Astrocyte of the spinal cord (primary cell): ENCODE measurements at places on chromosomes 16 and 17.
A peak's percentile ranks its signal among the peaks of the same experiment; 100 is the strongest.

- no peak for DNase-seq
Measured at GRCh38 chr17:75514299-75514918, 928 bp downstream of the CASKIN2 start.

DNA sequence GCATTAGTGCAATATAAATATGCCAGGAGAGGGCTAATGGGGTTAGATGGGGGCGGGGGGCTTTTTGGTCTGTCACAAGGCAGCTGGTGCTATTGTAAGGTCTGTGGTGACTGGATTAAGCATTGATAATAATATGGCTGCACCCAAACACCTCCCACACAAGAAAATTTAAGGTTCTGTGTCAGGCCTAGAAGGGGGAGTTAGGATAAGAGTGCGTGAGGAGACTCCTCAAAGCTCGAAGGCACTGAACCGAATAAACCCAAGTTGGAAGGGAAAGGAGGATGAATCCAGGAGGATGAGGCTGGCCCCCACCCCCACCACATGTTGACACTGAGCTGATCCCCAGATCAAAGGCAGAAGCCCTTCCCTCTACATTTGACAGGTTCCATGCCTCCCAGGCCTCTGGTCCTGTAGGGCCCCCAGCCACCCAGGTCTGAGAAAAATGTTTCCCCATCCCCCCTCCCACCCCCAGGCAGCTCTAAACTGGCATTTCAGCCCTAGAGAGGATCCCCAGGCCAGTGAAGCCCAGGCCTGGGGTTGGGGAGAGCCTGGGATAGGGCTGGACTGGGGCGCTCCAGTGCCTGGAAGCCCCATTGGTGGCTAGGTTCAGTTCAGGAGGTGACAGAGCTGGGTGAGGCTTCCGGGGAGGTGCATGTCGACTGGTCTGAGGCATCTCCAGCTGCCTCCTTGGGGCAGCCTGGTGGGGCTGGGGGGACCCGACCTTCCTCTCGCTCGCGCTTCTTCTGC lies 1.7 kb downstream of the HOXB1 start:
- DNase-seq: no peak

DNA sequence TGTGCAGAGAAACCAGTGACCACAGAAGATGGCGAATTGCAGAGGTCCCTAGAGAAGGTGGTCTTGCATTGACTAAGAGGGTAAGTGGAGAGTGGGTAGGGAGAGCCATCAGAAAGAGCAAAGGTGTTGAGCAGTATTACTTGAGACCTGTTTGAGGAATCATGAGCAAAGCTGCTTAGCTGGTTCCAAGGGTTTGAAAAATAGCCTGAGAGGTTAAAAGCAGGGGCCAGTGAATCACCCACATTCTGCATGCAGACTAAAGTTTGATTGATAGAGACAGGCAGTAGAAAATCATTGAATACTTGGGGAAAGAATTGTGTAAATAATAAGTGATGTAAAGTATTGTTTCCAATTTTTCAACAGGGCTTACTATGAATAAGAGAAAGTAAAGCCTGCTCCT lies 34.0 kb upstream of the KCNJ16 start:
- no peak for DNase-seq

GRCh38 chr16:2713523-2713922 lies 6.5 kb downstream of the PRSS27 start:
- no peak for DNase-seq

DNA sequence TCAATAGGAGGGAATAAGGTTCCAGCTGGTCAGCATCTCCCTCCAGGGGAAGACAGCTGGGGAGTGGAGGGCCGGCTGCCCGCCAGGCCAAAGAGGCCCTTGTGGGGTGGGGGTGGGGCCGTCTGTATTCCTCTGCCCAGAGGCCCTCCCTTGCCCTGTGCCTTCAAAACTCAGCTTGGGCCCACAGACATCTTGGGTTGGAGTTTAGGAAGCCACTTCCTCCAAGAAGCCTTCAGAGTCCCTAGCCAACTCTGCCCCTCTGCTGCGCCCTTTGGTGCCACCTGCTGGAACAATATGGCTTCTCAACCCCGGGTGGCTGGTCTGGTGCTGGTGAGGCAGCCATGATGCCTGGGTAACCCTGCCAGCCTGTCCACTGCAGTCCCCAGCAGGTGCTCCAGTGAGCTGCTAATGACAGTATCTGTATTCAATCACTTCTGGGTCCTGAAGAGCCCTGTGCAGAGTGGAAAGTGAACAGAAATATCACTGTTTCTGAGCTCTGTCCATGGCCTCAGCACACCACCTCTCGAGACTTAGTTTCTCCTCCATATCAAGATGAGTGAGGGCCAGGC lies 16.7 kb downstream of the HSD11B2 start:
- no peak for DNase-seq

- peak; percentile 24 for DNase-seq
Measured at GRCh38 chr17:47850692-47851573, at the start of gene SP6. Gene SP6, minus strand, starts transcription at chr17:47851163. Its CDS starts 2,734 bp downstream, at chr17:47848429.

GRCh38 chr16:30944352-30944751 lies 4.5 kb upstream of the ORAI3 start:
- no peak for DNase-seq

GRCh38 chr17:64964796-64965195 lies 45.5 kb upstream of the LRRC37A3 start:
- no peak for DNase-seq

GRCh38 chr17:17493986-17494466 lies 2.2 kb downstream of the RASD1 start:
- no peak for DNase-seq

GRCh38 chr17:63490858-63491400 lies 14.1 kb downstream of the ACE start:
- no peak for DNase-seq

GRCh38 chr17:27544350-27545131 lies 86.4 kb upstream of the LGALS9 start:
- peak; percentile 91 for DNase-seq

DNA sequence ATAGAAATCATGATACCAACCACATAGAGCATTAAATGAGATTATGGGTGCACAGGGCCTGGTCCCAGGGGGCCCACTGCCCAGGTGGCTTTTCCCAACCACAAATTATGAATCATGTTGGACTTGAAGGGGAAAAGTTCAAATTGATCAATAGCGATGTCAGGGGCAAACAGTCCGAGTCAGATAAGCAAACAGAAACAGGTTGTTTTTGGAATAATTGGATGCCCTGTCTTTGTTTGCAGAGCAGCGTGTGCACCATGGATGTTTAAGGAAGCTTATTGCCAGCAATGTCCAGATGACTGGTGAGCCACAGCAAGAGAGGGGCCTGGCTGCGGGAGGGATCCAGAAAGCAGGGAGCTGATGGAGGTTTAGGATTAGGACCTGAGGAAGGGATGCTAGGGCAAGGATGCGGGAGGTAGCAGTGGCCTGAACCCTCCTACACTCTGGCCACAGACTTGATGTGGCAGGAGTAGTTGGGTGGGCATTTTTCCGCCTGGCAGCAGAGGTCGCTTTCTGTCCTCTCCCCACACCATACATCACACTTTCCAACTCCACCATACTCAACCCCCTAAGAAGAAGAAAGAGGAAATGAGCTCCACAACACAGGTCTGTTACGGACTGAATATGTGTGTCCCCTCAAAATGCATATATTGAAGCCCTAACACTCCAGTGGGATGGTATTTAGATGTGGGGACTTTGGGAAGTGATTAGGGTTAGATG lies 266.4 kb upstream of the RPL38 start:
- no peak for DNase-seq

- no peak for DNase-seq
Measured at GRCh38 chr17:57940653-57941329, 14.4 kb downstream of the CUEDC1 start.

DNA sequence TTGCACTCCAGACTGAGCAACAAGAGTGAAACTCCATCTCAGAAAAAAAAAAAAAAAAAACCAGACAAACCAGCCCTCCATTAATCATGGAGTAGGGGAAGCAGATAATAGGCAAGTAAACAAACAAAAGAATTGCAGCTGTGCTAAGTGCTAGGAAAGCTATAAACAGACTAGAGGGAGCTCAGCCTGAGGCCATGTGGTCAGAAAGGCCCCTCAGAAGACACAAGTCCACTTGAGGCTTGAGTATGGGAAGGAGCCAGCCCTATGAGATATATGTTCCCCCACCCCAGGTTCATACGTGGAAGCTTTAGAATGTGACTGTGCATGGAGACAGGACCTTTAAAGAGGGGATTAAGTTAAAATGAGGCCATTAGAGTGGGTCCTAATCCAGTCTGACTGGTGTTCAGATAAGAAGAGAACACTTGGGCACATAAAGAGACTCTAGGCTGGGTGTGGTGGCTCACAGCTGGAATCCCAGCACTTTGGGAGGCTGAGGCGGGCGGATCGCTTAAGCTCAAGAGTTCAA lies 132.6 kb upstream of the NOL11 start:
- DNase-seq: no peak

GRCh38 chr16:67013233-67013822 lies 15.6 kb upstream of the CBFB start:
- no peak for DNase-seq

- peak; percentile 85 for DNase-seq
Measured at GRCh38 chr17:19384723-19385391, 2.1 kb downstream of the MFAP4 start.

DNA sequence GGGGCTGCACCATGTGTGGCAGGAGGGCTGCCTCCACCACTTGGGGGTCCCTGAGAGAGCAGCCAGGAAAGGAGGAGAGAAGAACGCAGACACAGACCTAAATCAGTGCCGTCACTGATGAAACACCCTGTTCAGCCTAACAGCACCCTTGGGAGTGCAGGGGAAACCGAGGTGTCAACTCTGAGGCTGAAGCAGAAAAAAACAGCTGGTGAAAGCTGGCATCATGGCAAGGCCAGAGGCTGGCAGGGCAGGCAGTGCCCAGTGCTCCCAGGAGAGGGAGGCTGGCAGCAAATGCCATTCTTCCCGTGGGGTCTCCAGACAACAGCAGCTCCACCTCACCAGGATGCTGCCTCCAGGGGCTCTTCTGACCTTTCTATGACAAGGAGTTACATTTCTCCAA lies 23.1 kb downstream of the SPHK1 start:
- no peak for DNase-seq

GRCh38 chr16:2335286-2335895 lies 5.1 kb downstream of the ABCA3 start:
- no peak for DNase-seq

DNA sequence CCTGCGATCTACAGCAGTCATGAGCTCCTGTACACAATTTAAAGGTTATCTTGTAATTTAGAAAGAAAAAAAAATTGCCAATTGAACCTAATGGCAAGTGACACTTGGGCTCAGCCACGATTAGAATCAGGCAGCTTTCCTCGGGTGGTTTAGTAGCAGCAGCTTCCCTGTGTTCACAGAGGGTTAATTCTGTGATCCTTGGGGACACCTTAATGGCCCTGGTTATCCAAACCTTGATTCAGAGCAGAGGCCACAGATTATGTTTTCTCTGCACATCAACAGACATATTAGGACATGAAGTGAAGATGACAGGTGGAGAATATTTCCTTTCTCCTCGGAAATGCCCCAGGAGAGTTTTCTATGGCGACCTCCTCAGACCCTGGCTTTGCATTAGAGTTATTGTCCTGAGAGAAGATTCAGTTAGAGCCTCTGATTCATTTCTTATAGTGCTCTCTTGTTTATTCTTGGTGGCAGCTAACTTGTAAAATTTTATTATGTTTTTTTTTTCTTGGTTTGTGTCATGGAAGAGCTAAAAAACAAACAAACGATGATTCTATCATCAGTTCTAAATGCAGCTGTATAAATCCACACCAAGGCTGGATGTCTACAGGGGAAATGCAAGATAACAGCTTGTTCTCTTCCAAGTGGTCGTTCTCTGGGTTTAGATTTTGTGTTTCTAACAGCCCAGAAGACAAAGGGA lies 351.2 kb upstream of the DYNLRB2 start:
- no peak for DNase-seq

- no peak for DNase-seq
Measured at GRCh38 chr17:47882247-47882646, 13.8 kb upstream of the SP2 start.

GRCh38 chr17:82065193-82065637 lies 389 bp downstream of the DUS1L start:
- DNase-seq: peak; percentile 17

DNA sequence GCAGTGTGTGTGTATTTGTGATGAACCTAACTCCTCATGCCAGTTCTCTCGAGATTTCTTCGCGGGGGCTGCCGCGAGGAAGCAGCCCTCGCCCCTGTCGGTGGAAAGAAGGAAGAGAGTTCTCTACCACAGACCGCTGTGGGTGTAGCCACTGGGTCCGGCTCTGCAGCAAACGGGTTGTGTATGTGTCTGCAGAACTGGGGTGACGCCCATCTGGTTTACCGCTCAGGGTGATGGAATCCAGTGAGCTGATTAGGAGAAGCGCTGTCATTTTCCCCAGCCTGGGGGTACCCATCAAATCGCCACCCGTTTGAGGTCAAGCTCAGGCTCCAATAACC lies 7.7 kb downstream of the CORO6 start:
- DNase-seq: no peak

DNA sequence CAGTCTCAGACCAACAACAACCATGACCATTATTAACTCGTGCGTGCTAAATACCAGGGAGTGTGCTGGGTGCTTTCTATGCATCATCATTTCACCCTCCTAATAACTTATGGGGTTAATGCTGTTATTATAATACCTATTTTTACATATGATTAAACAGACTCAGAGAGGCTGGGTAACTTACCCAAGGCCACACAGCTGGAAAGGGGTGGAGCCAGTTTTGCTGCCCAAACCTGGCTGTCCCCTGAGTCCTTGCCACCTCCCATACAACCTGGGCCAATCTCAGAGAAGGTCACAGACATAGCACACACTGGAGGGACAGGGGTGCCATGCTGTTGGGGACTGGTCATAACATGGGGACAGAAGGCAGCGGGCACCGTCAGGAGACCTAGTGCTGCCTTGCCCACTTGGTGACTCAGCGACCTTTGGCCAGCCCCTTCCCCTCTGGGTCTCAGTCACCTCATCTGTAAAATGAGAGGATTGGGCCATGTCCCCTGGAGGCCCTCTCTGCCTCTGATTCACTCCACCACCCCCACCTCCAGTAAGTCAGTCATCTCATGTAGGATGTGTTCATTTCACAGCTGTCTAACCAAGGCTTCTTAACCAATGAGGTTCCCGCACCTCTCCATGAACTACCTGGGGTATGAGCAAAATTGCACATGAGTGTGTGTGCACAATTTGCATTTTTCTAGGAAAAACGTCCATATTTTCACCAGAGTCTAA lies 11.4 kb upstream of the FADS6 start:
- DNase-seq: no peak

DNA sequence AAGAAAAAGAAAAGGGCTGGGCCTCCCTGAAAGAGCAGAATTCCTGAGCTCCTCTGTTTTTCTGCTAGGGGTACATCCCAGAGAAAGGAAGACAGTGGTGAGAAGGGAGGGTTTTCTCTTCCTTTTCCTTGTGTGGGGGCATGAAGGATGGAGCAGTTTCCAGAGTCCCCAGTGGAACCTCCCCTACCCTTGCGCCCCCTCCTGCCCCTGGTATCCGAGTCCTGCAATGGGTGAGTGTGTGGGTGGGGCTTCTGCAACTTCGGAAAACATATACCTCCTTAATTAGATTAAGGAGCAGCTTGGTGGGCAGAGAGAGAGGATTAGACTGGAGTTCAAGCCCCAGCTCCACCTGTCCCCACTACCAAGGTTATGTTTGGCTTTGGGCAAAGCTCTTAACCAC lies 5.4 kb upstream of the GIP start:
- DNase-seq: no peak
